ENCODE measurements at places on chromosomes 16 and 17.

DNA sequence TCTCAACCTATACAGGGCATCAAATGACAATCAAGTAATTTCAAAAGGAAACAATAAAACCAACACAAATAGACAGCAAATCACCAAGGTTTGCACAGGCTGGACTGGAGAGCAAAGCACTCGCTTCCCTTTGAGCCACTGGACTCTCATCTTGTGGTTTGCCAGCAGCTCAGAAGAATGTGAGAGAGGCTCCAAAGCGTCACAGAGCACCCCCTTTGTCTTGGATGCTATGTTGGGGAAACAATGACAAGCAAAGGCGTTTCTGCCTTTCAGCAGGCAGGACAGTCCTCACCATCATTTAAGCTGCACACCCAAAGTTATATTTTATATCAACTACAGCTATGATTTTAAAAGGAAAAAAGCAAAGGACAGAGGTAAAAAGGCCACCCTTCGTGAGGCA is 13.2 kb downstream of the SLC6A4 start:
- DNase-seq, result no peak

DNA sequence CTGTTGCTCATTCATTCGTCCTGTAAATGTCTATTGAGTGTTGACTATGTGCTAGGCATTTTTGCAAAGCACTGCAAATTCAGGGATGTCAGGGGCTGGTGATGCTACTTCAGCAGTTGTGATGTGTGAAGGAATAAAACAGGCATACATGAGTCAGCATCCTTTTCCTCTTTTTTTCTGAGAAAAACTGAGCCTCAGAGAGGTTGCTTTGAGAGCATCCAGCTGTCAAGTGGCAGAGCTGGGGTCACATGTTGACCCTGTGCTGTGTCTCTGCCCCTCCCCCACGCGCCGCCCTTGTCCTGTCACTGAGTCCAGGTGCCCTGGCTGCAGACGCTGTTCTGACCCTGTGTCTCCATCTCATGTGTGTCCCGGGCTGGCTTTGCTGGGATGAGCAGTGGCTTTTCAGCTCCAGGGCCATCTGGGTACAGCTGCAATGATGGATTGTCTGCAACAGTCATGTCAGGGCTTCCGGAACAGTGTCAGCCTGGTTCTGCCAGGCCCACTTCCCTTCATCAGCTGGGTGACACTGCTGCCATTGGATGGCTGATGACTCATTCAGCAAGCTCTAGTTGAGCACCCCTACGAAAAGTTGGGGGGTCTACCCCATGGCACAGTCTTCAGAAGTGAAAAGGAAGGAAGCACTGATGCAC is 14.9 kb downstream of the SEC14L5 start:
- no peak for DNase-seq

DNA sequence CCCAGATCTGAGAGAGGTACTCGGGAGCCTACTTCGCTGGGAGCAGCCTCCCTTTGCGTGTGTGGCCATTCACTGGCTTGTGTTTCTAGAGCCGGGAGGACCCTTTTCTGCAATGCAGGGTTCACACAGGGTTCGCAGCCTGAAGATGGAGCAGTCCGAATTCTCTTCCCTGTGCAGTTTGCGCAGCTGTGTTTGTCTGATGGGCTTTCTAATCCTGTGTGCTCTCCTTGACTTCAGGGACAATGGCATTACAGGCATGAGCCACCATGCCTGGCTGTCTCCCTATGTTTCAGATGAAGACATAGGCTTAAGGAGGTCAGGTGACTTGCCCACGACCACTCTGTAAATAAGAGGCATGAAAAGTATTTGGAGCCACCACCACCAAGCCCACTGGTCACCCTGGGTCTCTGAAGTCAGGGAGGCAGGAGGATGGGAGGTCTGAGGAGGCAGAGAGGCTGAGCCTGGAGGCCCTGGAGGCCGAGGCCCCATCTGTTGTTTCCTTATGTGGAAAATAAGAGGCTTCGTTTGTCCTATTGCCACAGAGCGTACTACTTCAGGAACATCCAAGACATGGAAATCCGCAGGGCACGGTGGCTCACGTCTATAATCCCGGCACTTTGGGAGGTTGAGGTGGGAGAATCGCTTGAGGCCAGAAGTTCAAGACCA is 5.0 kb upstream of the STH start:
- DNase-seq, result no peak

DNA sequence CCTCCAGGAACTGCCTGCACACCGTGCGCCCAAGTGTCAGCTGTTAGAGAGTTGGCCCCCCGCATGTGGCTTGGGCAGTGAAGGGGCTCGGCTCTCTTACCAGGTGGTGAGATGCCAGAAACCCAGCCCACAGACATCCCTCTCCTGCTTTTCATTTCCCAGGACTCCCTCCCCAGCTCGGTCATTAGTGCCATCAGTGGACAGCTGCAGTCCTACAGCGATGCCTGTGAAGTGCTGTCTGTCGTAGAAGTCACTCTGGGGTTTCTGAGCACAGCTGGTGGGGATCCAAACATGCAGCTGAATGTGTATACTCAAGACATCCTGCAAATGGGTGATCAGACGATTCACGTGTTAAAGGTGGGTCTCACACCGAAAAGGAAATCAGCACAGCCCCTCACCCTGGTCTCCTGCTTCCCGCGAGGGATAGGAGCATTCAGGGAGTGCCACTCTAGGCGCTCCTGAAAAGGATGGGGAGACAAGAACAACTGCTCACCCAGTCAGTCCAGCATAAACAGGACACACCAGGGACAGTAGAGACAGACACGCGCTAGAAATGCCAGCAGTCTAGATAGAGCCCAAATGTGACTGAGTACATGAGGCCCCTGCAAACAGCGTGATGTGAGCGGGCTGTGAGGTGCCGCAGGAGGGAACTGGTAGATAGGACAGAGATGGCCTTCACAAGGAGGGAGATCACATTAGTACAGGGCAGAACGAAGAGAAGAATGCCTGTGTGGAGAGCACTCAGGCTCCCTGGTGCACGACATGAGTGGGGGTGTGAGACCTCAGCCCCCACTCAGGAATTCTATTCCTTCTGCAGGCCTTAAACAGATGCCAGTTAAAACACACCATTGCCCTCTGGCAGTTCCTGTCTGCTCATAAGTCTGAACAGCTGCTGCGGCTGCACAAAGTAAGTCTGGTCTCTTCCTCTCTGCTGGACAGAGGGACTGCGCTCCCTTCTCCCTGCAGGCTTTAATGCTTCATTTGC is 25.7 kb upstream of the ENDOV start:
- DNase-seq, result no peak

DNA sequence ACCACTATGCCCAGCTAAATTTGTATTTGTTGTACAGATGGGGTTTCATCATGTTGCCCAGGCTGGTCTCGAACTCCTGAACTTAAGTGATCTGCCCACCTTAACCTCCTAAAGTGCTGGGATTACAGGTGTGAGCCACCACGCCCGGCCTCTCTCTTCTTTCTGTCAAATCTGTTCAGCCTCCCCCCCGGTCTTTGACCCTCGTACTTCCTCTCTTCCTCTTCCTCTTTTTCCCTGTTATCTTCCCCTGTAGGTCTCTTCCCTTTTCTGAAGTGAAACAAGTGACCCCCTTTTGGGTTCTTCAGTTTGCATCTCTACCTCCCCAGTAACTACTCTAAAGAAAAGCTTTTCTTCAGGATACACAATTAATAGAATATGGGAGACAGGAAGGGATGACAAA is 31.7 kb upstream of the DHX40 start:
- no peak for DNase-seq

- DNase-seq, result peak; percentile 26
Observed at GRCh38 chr17:64406321-64407200, 15.9 kb upstream of the PECAM1 start.

GRCh38 chr17:63075969-63076368 is 109.9 kb downstream of the TANC2 start:
- DNase-seq, result no peak

DNA sequence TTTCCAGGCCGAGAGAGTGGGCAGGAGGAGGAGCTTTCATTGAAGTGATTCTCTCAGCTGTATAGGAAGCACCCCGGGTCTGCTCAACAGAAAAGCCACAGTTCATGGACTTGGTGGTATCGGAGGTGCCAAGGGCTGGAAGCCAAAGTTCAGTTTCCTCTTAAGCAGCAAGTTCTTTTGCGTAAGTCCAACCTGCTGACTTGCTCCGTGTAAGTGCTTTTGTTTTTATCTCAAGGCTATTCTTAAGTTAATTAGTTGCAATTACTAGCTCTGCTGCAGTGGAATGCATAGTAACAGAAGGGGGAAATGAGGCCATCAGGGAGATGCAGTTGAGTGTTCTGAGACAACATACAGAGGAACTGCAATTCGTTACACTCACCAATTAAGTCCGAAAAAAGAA is 44.6 kb downstream of the SMIM36 start:
- no peak for DNase-seq

DNA sequence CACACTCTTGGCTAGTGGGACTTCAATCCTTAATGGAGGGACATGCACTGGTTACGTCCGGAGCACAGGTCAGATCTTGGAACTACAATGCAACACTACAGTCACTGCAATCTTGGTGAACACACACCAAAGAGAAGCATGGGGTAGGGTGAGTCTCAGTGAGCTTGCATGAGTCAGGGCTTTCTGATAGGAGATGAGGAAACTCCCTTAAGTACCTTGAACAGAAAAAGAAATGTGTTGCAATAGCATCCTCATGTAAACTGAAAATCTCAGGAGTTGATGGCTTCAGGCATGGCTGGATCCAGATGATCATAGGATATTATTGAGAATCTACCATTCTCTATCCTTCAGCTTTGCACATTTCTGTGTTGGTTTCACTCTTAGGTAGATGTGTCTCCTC is 54.1 kb downstream of the CES1 start:
- DNase-seq, result no peak

DNA sequence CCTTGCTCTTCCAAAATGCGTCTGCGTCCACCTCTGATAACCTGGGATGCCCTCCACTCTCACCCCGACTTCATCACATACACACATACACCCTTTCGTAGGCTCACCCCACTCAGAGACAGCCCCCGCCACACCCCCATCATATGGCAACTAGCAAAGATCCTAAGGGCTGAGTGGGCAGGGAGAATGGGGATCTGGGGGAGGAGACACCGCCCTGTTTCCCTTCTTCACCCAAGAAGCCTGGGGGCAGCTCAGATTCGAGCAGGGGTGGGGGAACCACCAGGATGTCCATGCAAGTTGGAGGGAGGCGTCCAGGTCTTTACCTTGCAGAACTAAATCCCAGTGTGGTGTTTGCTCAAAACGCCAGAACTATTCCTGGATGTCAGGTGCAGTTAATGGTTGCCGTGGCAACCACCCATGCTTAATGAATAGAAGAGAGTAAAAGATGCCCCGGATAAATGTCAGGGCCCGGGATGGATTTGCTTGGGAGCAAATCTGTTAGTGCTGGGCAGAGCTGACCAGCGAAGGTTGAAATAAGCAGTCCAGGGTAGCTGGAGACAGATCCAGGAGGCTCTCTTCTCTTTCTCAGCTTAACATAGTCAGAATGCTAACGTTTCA is 72.8 kb downstream of the CACNG3 start:
- no peak for DNase-seq

All from CD4-positive, alpha-beta T cell treated with Interleukin-4 for 4 hours (primary cell).